CD8-positive, alpha-beta T cell (primary cell): ENCODE measurements at places on chromosomes 2 and 18.

- DNase-seq = no peak
These were observed 151.4 kb downstream of the LDLRAD4 start for GRCh38 chr18:13369756-13370510.

- no peak for DNase-seq
These were observed 231.7 kb upstream of the HS6ST1 start for GRCh38 chr2:128550389-128550788.

DNA sequence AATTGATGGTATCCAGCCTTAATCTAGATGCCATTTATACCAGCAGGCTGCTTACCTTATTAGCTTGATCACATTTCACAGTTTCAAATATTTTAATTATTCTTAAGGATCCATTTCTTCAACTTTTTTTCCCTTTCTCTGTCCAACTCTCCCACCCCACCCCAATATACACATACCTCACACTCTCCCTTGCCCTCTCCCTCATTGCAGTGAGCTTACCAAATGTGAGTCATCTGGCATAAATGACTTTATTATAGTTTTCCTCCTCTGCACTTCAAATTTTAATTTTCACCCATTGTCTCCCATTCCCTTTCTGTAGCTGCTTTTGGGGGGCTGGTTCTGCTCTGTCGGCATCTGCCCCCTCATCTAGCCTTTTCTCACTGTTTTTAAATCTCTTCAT is 12.9 kb downstream of the HTR2B start:
- no peak for DNase-seq

GRCh38 chr2:55712477-55713060 is 18.9 kb upstream of the PNPT1 start:
- no peak for DNase-seq

DNA sequence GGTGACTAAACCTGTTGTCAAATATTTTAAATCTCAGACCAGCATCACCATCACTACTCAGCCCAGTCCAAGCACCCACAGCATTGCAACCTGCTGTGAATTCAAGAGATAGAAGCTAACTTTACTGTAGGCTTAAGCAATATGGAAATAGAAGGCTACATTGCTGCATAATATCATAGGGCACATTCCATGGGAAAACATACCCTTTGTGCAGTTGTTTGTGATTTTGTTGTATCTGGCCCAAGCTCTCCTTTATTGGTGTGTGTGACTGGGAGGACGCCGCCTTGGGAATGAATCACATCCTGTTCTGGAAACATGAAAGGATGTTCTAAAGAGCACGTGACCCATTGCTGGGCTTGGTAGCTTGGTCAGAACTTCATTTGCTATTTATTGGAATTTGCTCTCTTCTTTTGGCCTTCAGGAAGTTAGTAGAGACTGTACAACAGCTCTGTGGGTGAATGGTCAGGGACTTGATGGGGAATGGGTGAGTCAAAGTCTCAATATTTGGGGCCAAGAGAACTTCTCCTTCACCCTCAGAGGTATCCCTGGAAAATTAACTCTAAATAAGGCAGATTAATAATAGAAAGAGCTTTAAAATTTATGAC is 106.8 kb upstream of the SERPINE2 start:
- no peak for DNase-seq

GRCh38 chr2:175012516-175012915 is 7.3 kb upstream of the CHN1 start:
- DNase-seq = no peak
